ENCODE measurements at places on chromosomes 6 and 20.

- no peak for DNase-seq
Observed at GRCh38 chr20:18794428-18794787, 19.2 kb upstream of the SCP2D1 start.

DNA sequence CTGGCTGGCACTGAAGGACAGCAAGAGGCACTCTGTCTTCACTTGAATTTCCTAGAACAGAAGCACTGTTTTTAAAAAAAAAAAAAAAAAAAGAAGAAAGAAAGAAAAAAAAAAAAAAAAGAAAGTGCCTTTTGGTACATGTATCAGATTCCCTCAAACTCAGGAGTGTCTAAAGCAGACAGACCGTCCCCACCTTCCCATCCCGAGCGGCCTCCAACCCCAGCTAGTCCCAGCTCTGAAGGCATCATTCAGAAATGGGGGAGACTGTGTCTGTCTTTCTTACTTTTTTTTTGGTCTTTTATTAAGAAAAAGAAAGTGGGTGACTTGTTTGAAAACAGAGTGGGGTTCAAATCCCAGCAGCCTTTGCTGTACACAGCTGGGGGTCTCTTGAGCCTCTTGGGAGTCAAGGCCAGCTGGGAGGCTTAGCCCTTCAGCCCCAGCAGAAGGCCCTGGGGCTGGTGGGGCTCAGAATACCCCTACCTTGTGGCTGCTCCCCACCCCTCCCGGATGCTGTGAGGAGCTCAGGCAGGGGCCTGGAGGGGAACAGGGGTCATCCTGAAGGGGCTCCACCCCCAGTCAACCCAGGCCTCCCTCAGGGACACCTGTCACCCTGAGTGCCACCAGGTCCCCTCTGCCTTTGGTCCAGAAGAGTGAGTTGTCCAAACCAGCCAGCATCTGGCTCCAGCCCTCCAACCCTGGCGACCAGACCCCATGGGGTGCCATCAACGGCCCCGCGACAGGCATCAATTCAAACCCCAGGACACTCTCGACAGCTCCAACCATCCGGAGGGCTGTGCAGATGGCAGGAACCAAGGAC, 128.3 kb downstream of the TAF4 start:
- no peak for DNase-seq

- DNase-seq, result no peak
Observed at GRCh38 chr6:156618600-156619205, 158.5 kb upstream of the ARID1B start.

DNA sequence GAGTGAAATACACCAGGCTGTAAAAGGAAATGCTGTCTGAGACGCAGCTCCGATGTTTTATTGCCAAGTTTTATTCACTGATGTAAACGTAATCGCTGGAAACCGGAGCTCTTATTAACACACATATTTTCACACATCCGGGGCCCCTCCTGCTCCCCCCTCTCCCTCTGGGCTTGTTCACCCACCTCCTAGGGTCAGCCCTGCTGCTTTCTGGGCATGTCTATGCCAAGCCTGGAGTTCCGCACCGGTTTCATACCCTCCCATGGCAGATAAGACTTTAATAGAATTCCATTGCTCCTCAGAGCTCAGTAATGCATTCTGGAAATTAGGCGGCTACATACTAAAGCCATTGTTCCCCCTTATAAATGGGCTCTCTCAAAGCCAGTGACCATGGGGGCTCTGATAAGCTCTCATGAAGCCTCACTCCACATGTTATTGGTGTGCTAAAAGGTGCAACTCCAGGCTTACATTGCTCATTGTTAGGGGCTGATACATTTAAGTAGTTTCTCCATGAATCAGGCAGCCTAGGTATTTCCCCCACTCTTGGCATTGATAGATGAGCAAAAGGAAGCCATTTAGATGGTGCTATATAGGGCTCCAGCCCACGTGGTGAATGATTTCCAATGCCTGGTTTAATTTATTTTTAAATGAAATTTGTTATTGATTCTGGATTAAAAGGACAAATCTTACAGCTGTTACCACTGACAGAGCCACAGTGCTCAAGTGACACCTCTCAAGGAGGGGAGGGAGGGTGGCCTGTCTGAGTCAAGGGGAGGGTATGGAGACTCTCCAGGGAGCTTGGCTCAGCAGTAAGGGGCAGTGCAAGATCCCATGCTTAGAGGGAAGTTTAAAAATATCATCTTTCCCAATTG, 4.5 kb upstream of the VSTM2L start:
- DNase-seq, result no peak

GRCh38 chr6:42846505-42846904, 32.9 kb upstream of the RPL7L1 start:
- no peak for DNase-seq

DNA sequence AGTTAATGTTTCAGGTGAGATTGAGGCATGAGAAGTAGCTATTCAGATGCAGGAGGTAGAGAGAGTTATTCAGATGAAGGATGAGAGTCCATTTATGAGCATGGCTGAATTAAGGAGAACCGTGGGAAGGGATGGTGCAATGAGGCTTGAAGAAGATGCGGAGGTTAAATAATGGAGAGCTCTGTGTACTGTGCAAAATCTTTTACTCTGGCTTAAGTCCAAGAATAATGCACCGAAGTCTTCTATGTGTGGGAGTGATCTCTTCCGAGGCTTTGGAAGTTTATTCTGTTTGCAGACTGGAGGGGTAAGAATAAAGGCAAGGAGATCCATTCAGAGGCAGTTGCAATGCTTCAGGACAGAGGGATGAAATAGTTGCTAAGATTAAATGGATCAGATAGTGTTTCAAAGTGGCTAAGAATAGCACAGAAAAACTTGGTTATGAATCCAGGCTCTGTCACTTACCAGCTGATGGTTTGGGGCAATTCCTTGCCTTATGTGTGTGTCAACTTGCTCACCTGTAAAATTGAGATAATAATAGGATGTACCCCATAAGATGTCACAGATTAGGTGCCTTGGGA, 467.1 kb downstream of the HDGFL1 start:
- DNase-seq, result no peak

- no peak for DNase-seq
Observed at GRCh38 chr20:396619-397431, 11.3 kb upstream of the RBCK1 start.

DNA sequence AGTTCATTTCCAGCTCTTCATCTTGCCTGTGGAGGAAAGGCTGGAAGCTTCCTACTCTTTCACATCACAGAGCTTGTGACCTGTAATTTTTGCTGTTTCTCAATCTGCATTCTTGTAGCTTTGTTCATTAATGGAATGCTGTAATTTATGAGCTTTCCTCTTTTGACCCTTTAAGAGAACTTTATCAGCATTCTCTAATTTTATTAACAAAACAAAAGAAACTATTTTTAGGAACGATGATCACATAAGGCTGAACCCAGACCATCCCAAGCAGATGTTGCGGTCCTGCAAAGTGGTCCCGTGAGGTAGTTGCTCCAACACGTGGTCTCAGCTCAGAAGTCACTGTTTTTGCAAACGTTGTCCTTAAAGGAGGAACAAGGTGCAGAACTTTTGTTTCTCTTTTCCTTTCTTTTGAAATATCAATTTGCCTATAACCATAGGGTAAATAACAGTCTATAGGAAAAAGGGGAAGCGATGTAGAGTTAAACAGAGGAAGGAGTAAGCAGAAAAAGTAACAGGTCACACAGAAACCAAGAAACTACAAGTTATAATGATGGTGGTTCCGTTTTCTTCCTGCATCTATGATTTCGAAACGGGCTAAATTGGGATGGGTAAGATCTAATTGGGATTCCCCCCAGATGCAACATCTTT, 121.3 kb upstream of the PHACTR1 start:
- no peak for DNase-seq

DNA sequence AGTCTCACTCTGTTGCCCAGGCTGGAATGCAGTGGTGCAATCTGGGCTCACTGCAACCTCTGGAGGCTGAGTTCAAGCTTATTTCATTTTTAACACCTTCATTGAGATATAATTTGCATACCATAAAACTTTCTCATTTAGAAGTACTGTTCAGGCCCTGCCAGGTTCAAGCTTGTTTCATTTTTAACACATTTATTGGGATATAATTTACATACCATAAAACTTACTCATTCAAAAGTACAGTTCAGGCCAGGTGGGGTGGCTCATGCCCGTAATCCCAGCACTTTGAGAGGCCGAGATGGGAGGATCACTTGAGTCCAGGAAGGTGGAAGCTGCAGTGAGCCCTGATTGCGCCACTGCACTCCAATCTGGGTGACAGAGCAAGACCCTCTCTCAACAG, 5.5 kb downstream of the OR2B6 start:
- no peak for DNase-seq

DNA sequence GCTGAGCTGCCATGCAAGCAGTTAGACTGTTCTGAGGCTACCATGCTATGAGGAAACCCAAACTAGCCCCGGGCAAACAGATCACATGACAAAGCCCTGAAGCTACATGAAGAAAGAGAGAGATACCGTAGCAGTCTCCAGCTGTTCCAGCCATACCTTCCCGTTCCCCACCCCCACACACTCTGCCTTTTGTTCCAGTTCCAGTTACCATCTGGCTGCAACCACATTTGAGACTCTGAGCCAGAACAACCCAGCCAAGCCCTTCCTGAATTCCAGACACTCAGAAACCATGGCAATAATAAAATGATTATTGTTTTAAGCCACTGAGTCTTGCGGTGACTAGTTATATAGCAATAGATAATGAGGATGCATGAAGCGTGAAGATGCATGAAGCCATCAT, 28.3 kb downstream of the RIN2 start:
- DNase-seq, result no peak

- peak; percentile 62 for DNase-seq
Observed at GRCh38 chr6:75526502-75527127, 33.0 kb upstream of the FILIP1 start.

- peak; percentile 56 for DNase-seq
Observed at GRCh38 chr6:29005183-29005885, at the start of gene ZNF311. Gene ZNF311 (minus strand): TSS chr6:29005315. CDS start chr6:29003954, 1,361 bp downstream.

DNA sequence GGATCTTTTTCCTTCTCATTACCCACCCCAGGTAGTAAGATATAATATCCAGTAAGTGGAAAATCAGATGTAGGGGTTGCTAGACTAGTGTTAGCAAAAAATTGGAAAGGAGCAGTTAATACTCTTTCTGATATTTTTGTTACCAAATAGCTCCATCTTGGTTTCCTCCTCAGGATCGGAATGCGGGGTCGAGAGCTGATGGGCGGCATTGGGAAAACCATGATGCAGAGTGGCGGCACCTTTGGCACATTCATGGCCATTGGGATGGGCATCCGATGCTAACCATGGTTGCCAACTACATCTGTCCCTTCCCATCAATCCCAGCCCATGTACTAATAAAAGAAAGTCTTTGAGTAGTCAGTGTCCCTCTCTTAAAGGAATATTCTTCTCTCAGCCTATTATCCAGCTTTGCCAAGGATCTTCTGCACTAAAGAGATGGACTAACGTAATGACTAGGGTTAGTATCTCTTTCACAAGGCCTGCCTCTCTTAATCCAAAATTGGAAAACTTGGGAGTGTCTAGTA, 1.5 kb downstream of the ROMO1 start:
- DNase-seq, result no peak

- no peak for DNase-seq
Observed at GRCh38 chr20:2260250-2260649, 35.6 kb upstream of the TGM3 start.

DNA sequence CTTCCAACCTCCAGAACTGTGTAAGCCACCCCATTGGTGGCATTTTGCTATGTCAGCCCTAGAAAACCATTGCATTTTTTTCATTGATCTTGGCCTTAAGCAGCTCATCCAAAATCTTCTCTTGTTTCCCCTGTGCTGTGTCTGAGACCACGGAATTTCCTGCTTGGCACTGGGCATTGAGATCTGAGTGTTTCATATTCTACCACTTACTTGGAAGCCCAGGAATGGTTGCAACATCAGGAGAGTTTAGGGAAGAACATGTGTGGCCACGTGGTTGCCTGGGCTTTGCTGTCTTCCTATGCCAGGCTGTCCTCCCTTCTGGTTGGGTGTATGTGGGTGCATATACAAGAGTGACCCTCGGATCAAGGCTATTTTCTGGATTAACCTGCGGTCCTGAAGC, 139.3 kb upstream of the PMEPA1 start:
- DNase-seq, result no peak

DNA sequence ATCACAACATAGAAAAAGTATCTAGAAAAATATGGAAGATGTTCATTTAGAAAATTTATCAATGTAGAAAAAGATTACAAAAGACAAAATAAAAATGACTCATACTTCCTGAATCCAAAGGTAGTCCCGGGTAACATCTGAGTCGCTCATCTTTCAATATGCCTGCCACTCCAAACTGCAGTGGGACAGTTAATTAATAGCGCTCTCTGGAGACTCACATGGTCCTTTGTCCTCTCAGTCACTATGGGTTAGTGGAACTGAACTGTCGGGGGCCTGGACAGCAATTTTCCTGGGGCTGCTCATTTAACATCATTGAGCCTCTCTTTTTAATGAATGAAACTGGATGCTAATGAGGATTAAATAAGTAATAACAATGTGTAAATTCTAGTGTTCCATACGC, 103.4 kb downstream of the MAP3K4 start:
- no peak for DNase-seq

DNA sequence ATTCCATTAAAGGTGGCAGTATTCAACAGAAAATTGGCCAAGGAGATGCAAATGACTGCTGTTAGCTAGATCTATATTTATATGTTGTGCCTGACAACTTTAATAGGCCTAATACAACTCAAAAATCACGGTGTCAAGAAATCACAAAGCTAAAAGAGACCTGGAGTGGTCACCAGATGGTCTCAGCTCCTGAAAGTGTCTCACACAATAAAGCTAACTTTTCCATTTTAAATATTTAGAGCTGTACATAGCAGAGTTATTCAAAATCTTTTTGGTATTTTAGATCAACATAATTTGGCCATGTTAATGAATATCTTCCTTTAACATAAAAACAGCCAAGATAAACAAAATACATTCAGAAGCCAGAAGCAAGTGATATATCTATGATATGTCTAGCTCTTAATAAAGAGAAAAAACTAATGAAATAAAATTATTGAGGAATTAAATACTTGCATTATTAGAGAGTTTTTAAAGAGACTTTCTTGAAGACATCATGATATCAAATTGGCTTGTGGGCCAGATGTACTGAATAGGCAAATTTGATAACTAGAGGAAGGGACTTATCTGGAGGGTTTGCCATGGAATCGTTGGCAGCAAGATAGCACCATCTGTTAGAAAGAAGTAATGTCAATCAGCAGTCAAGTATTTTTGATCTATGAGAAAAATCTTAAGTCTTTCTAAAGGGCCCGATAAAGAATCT, 84.9 kb upstream of the SCAF8 start:
- DNase-seq, result no peak

- DNase-seq, result peak; percentile 87
Observed at GRCh38 chr6:108476376-108476775, 84.3 kb upstream of the FOXO3 start.

GRCh38 chr6:99605074-99605734, 1.4 kb upstream of the PRDM13 start:
- DNase-seq, result no peak

GRCh38 chr20:24109537-24109936, 121.0 kb upstream of the GGTLC1 start:
- DNase-seq, result no peak

- no peak for DNase-seq
Observed at GRCh38 chr20:42531508-42531961, 658.2 kb downstream of the PTPRT start.

GRCh38 chr6:33757113-33757512, 10.4 kb upstream of the IP6K3 start:
- no peak for DNase-seq

Measured in NCI-H774 (cell line).